ENCODE measurements at places on chromosomes 4 and X.
A peak's percentile ranks its signal among the peaks of the same experiment; 100 is the strongest.

- DNase-seq, result no peak
Observed at GRCh38 chr4:43496602-43497001, 604.1 kb downstream of the GRXCR1 start.

- DNase-seq, result no peak
Observed at GRCh38 chr4:113561092-113561491, 200.4 kb downstream of the CAMK2D start.

DNA sequence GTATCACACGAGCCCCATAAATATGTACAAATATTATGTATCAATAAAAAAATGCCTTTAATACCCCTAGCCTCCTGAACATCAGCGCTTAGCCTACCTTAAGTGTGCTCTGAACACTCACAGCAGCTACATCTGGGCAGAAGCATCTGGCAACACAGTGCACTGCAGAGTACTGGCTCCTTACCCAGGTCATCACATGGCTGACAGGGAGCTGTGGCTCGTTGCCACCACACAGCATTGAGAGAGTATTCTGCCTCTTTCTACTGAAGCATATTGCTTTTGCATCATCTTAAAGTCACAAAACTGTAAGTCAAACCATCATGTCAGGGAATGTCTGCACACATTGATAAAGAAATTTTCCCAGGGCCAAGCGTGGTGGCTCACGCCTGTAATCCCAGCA lies 55.2 kb downstream of the TRIML1 start:
- no peak for DNase-seq

DNA sequence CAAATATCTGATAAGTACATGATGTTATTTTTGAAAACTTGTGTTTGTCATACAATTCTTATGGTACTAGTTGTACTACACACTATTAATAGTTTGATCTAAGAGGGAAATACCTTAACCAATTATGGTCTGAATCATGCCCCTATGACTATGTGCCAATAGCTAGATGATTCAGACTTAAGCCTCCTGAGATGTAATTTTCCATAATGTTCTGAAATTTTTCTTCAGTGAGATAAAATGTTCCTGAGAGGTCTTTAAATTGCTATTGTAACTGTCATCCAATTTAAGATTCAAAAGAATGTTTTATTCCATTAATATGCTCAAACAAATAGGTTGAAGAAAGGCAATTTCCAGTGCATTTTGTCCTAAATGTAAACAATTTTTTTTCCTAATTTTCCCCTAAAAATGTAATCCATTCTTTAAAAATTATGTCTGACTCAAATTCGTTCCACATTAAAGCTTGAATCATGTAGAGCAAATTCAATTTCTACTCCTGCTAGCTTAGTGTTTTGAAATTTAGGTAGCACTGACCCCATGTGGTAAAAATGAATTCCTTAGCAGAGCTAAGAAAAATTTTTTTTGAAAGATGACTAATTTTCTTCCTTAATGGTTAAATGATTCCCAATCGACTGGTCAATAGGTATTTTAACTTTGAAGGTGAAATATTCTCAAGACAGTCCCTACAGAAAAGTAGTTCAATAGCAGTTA lies 49.1 kb downstream of the APOOL start:
- peak; percentile 39 for DNase-seq

DNA sequence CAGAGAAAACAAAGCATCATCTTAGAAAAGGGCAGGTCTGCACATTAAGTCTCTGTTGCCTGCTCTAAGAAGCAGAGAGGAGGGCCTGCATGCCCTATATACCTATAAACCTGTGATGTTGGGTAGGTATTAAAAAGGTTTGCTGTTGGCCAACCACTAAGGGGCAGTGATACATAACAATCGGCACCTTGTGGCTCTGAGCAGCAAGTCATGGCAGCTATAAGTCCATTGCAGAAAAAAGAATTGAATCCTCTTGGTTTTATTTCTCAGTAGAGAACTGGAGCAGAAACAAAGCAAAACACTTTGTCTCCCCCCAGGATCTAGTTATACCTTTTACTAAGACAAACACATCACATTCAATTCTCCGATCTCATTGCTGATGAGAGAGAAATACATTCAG lies 1364.4 kb downstream of the STIM2 start:
- peak; percentile 22 for DNase-seq

DNA sequence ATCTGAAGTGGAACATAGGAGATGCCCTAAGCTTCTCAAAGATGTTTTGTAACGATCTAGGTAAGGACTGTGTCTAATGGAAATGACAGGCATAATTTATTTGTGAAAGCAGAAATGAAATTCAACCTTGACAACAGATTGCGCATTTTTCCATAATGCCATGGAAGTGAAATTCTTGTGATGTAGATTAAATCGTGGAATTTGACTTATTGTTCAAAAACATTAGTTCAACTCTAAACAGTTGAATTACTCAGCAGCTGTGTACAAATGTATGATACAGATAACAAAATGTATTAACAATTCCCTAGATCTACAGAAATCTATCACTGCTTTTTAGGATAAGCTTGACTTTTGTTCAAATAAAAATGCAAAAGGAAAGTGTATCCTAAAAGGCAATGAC lies 44.4 kb downstream of the VCX2 start:
- DNase-seq, result no peak

DNA sequence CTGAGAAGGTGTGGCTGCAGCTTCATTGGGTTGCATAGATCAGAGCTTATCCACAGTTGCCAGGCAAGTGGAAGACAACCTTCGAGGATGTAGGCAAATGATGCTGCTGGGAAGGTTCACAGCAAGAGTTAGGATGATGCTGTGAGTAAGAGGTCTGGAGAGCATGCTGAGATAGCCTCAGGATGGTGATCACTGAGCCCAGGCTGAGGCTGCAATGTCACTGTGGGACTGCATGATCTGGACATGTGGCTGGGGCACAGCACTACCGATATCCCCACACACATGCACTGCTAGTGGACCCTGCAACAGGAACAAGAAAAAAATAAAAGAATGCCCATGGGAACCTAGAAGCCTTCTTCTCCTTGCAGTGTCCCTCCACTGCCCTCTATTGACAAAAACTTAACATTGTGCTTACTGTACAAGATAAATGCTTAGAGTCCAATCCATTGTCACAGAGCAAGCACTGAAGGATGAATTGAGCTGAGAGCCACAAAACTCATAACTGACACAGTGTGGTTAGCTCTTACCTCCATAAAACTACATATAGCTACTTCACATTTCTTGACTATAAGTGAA lies 105.6 kb downstream of the CNKSR2 start:
- peak; percentile 70 for DNase-seq

DNA sequence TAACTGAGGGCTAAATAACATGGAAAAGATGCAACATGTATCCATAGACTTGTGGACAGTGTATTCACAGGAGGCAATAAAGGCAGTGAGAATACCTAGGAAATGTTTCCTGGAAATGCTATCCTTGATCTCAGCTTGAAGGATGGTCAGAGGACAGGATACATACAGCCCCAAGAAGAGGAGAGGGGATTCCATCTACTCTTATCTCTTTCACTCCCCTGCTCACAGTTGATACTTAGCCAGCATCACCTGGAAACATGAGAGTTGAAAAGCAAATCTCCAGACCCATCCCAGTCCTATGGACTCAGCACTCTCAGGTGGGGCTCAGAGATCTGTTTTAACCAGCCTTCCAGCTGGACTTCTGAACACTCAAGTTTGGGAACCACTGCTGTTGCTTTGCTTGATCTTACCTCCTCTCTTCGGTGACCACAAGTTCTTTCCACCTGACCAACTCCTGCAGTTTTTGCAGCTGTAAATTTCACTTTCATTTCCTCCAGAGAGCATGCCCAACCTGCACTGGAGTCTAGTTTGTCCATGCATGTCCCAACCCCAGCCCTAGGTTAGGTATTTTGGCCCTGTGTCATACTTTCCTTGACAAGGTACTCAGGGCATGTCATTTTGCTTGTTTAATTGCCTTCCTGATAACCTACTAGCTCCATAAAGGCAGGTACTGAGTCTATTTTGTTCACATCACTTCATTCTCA lies 10.4 kb downstream of the RELL1 start:
- peak; percentile 33 for DNase-seq

- DNase-seq, result no peak
Observed at GRCh38 chr4:80096175-80096850, 23.3 kb upstream of the ANTXR2 start.

DNA sequence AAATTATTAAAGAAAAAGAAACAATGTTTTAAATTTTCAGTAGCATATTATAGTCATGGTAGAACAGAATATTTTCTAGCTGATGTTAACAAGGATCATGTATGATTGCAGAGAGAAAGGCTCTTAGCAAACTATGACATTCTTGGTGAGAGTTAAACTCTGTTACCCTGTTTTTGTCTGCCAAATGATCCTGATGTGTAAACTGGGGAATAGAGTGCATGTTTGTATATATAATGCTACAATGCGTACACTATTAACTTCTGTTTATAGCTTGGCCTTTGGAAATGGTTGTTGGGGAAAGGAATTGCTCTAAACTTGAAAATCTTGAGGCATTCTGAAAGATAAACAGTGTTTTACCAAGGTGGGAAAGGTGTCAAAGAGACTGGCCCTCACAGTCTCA lies 292.7 kb downstream of the ARHGAP24 start:
- DNase-seq, result no peak
